Cardiac fibroblast (primary cell): ENCODE measurements at places on chromosomes 7 and 10.
A peak's percentile ranks its signal among the peaks of the same experiment; 100 is the strongest.

- peak; percentile 39 for DNase-seq
Measured at GRCh38 chr10:13347043-13347499, 1.0 kb downstream of the SEPHS1 start.

DNA sequence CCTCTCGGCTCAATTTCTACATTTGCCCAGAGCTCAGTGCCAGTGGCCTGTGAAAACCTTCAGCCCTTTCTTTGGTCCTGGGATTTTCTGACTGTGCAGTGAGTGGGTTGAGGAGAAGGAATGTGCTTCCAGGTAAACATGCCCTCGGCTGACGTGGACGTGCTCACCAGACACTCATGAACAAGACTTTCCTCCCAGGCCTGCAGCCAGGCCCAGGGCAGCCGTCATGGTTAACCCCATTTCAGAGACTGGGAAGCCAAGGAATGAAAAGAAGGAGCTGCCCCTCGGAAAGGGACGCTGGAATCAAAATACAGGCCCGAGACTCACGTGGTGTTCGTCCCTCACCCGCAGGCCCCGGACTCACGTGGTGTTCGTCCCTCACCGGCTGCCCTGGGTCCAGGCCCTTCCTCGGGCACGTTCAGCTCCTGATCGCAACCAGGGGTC, 8.8 kb upstream of the CALML5 start:
- DNase-seq = no peak

GRCh38 chr10:100730725-100731406, 14.5 kb upstream of the PAX2 start:
- DNase-seq = peak; percentile 29

DNA sequence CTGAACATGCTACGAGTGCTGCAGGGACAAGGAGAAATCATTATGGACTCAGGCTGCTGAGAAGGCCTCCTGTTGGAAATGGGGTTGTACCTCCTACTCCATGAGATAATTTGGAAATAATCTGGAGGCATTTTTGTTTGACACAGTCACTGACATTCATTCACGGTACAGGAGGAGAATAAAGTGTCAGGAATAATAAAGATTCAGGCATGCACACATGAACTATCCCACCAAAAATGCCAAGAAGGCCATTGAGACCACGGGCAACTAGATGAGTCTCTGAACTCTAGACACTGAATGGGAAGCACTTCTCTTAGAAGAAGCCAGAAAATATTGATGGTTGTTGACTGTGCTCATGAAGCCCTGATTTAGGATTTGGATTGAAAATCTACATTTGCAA, 220.9 kb upstream of the HABP2 start:
- no peak for DNase-seq

DNA sequence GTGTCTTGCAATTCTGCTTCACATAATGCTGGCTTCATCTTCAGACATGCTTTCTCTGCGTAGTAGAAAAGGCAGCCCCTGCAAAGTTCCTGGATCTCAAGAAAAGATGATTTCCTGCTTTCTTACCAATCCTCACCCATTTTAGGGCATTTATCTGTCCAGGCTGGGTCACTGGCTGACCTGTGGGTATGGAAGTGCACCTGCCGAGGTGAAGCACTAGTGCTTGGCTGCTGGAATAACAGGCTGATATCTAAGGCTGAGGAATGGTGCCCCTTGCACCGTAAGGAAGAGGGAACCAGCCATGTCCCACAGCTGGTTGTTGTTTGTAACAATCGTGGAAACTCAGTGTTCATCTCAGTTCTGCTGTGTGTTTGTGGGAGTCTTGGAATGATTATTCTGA, 138.0 kb upstream of the KLF6 start:
- DNase-seq = no peak

DNA sequence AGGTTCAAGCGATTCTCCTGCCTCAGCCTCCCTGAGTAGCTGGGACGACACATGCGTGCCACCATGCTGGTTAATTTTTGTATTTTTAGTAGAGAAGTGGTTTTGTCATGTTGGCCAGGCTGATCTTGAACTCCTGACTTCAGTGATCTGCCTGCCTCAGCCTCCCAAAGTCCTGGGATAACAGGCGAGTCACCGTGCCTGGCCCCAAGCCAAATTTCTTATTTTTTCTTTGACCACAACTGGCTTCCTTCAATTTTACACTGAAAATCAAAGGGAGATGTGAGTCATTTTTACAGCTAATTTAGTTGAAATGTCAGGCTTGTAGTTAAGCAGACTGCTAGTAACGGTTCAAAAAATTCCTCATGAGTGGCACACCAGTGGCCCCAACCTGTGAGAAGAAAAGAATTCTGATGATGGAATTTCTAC, 7.8 kb downstream of the RNF216 start:
- DNase-seq = peak; percentile 78

GRCh38 chr7:27992097-27992496, 188.5 kb downstream of the JAZF1 start:
- DNase-seq = no peak

DNA sequence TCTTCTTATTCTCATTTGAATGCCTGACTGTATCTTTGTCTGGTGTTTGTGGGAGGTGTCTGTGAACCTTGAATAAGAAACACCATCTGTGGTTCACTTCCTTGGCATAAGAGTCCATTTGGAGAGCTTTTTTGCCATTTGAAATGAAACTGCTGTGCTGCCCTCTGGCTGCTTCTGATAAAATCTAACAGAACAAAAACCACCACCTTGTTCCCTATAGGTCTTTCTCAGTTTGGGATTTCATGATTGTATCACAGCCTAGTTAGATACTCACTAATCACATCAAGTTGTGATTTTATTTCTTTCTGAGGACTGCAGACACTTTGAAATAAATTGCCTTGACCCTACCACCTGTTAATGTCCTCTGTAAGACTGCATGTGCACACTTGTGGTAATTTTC, 102.7 kb upstream of the FAM13C start:
- peak; percentile 70 for DNase-seq

- DNase-seq = no peak
Measured at GRCh38 chr7:80333040-80333439, 178.8 kb downstream of the GNAT3 start.

GRCh38 chr7:65454469-65454868, 80.8 kb downstream of the ZNF92 start:
- DNase-seq = no peak

DNA sequence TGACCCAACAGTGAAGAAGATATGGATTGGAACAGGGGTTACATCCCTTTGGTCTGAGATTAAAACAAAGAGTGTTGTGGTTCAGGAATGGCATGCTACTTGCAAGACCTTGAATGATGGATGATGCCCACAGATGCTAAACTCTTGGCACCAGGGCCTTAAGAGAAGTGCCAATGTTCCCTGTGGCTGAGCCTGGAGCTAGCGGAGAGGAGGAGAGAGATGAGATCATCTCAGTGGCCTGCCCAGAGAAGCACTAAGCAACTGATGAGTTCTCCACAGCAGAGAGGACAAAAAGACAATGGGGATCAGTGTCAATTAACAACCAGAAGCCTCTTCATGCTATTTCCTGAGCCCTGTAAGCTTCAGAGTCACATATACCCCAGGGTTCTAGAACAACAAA, 97.8 kb downstream of the ELAPOR2 start:
- DNase-seq = no peak

DNA sequence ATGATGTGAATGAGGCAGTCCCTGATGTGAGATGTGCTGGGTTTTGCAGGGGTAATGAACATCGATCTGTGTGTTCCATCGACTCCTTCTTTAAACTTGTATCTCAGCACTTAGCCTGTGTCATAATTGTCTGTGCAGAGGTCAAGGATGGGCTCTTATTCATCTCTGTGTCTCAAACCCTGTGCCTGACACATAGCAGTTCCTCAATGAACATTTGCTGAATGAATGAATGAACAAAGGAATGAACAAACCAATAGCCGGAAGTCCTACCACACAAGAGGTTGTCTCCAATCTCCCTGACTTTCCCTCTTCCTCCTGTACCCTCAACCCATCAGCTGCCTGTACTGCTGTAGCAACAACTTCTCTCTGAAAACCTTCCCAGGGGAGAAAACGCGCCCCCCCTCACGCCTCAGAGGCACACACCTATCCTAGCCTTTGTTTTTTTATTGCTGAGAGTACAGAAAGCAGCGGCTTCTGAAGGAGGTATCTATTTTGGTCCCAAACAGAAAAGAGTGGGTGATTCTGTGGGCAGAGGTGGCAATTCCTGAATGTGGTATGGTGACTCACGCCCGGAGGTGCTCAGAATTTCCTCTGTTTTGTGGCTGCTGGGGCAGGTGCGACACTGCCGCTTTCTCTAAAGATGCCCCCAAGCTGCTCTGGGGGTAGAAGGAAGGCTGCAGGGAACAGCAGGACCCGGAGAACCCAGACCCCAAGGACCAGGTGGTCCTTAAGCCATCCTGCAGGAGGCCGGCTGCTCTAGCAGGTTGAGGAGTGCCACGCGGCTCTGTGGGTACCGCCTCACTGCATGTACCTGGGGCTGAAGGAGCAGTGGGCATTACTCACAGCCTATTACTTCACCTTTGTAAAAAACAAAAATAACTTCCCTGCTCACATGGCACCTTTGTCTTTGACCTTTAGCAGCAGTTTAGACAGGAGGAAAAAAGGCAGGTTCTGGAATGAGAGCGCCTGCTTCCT, 9.6 kb downstream of the IL2RA start:
- DNase-seq = no peak

DNA sequence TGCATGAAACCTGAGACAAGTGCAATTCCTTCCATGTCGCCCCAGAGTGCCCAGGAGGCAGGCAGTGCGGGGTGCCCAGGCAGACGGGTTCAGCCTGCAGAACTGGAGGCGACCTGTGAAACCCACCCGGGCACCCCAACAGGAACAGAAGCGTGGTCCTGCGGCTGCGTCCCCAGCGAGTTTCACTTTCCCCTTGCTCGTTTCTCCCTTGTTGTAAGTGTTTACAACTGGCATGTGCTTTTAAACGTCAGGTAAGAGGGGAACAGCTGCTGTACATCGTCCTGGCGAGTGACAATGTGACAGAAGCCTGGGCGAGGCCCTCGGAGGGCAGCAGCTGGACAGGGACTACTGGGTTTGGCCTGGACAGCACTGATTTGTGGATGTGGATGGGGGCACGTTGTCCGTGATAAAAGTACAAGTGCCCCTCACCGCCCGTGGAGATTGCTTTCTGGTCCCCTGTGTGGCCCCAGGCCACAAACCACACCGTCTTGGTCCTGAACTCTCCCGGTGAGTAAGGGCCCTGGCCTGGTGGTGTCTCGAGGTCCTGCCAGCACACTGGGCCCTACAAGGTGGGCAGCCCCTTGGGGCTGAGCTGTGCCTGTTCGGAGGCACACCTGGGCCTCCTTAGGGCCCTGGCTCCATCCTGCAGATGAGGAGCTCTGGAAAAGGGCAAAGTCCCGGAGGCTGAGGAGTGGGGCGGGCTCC, 4.0 kb downstream of the VENTX start:
- DNase-seq = no peak

DNA sequence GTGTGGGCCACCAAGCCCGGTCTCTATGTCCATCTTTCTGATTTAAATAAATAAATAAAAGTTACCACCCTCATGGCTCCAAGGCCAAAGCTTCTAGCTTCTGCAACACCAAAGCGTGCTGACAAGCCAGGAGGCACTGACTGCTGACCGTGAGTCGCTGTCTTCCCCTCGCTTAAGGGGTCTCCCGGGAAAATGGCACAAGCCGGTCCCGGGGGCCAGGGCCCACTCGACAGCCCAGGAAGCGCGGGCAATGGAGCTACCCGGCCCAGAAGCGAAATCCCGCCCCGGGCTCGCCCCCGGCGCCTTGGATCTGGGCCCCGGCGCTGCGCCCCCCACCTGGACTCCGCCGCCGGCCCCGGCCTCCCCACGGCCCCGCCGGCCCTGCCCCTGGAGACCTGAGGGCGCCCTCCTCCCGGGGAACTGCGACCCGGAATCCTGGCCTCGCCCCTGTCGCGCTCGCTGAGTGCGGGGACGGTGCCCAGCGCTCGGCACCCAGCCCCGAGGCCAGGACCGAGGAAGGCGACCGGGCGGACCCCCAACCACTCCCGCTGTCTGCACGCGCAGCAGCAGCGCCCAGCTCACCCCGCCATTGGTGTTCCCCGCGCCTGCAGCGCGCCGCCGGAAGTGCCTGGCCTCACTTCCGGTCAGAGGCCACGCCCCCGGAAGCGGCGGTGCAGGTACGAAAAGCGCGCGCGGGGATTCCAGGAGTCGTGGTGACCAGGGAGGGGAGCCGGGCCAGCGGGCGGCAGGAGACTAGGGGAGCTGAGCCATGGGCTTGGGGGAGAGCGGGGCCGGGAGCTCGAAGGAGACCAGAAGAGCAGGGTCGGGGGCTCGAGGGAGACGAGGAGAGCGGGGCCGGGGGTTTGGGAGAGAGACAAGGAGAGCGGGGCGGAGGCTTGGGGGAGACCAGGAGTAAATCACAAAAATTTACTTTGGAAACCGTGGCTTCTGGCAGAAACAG, at the start of the genes MRM2 and NUDT1:
MRM2 (minus strand) TSS at position 626 of the 961 bp plus-strand sequence; CDS start at position 590, 36 bp downstream.
NUDT1 (plus strand) TSS at position 647 of the 961 bp plus-strand sequence. CDS start 2,349 bp downstream, outside the sequence.
- peak; percentile 67 for DNase-seq

DNA sequence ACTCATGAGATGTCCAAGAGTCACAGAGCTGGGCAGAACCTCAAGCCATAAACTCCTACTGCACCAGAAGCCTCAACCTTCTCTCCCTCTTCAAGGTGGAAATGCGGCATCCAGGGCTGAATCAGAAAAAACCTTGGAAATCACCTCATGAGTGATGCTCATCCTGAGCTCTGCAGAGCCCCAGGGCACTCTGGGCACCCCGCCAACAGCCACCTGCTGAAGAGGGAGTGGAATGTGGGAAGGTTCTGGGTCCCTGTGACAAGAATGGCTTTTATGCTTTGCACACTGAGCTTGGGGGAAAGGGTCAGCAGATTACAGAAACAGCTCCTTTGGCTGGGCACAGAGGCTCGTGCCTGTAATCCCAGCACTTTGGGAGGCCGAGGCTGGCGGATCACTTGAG, 18.8 kb downstream of the NUDT1 start:
- no peak for DNase-seq

- DNase-seq = no peak
Measured at GRCh38 chr10:31099094-31099493, 67.4 kb upstream of the ZNF438 start.
